ENCODE measurements at places on chromosomes 1 and 21.
A peak's percentile ranks its signal among the peaks of the same experiment; 100 is the strongest.

GRCh38 chr1:26321315-26322041, 3.7 kb downstream of the CD52 start:
- DNase-seq: peak; percentile 92

- DNase-seq: no peak
Observed at GRCh38 chr1:224262373-224263054, 67.5 kb downstream of the NVL start.

DNA sequence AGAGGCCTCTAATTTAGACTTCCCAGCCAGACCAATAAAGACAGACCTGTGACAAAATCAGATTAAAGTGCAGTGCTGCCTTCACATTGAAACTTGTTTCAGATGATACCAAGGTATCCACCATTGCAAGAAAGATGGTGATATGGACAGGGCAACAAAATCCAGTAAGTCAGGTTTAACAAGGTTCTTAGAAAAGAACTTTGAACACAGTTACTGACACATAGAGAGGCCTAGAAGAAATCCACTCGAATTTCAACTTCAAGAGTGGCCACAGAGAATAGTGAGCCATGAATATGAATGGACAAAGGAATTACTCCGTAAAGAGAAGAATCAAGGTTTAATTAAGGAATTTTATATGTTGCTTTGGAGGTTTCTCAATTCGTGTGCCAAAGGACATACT, 230.4 kb downstream of the KCNT2 start:
- DNase-seq: no peak

DNA sequence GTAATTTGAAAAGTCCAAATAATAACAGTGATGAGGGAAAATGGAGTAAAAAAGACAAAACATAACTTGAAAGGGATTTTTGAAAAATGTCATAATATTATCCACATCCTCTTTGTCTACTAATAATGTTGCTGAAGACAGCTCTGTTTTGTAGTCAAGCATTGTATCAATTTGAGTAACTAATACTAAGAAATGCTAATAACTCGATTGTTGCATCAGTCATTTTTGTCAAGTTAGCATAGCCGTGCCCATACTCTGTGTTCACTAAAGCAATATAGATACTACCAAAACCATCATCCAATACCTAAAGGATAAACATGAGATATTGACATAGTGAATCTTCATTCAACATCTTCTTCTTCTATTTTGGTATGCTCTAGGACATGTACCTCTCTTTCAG, 17.3 kb downstream of the PDC start:
- DNase-seq: no peak

DNA sequence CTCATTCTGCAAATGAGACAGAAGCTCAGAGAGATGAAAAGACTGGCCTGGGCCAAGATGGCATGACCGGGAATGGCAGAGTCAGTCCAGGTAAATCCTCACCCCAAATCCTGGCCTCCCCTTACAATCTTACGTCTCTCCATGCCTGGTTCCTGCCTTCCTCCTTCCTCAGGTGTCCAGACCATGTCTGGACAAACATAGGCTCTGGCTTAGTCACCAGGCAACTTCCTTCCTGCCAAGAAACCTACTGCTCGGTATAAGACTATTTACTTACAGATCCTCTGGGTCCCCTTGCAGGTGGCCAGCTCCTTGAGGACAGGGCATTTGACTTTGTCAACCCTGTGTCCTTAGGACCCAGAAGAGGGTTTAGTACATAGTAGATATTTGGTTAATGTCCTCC, 69.4 kb upstream of the ROR1 start:
- no peak for DNase-seq

GRCh38 chr1:228544021-228544850, 57.1 kb downstream of the RNF187 start:
- no peak for DNase-seq

Data from activated CD8-positive, alpha-beta memory T cell treated with anti-CD3 and anti-CD28 coated beads for 1 hour (primary cell).